ENCODE measurements at places on chromosomes 3 and 15. TPM values are rescaled to one million over a fixed set of nuclear protein-coding genes. Genes with fewer than 3 reads are reported as not detected.

DNA sequence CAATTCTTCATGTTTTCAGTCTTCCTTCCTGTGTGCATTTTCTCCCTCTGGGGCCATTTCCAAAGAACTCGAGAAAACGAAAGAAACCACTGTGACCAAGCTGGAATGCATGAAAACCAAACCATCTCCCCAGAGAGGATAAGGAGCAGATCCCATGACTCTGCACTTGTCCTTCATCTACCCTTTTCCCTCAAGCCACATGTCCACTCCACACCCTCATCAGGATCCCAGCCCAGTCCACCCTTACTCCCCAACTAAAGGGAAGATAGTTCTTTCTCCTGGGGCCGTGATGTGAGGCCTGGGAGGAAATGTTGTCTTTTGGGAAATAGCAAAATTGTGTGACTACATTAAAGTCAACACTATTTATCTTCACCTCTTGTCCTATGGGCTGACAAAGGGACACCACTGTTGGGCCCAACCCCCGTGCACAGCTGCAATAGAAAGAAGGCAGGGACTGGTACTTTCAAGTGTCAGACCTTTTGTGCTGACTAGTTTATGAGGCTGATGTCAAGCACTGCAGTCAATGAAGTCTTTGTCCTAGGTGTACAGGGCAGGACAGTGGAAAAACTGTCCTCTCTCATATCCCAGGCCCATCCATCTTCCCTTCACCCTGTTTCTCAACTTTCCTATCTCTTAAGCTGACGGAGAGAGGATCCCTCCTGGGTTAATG, 487.1 kb upstream of the NR2F2 start:
- DNase-seq, result no peak
- H3K4me3 ChIP-seq, result no peak overlapping the region
- peaks cover 8% of the 10 kb centered on the region for H3K36me3 ChIP-seq
- no peaks in the 10 kb centered on the region for H3K27me3 ChIP-seq
- H3K4me1 ChIP-seq, result peaks cover 39% of the 10 kb centered on the region

DNA sequence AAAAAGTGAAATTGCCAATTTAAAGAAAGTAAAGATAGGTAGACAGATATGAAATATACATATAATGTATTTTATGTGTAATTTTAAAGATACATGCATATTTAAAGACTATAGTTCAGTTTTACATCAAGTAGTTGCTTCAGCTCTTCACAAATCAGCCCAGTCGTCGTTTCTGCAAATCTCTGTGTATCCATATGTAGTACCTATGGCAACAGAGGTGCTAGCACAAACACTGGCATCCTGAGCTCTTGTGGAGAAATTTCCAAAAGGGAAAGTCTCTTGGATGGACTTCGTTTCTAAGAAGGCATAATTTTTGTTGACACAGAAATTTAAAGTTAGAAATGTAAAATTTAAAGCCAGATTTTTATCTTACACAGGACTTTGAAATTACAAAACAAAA, 1284.7 kb downstream of the ROBO1 start:
- no peak overlapping the region for H3K4me3 ChIP-seq
- DNase-seq, result no peak
- no peak overlapping the region for H3K27ac ChIP-seq
- H3K4me1 ChIP-seq, result no peaks in the 10 kb centered on the region
- H3K36me3 ChIP-seq, result peaks cover 3% of the 10 kb centered on the region

DNA sequence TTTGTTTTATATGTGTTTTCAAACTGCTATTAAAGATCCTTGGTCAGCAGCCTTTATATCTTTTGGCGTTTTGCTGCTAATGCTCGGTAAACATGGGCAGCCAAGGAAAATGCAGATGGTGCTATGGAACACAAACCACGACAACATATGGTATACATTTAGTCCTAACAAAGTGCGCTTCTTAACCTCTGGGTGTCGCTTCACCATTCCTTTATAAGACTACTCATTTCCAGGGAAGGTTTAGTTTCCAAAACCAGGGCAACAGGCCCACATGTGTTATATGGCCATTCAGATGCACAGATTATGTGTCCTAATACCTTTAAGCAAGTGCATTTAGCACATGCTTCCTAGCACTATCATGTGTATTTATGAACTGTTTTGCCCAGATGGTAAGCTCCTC, 14.7 kb downstream of the SHOX2 start:
- peaks cover 96% of the 10 kb centered on the region for H3K27me3 ChIP-seq
- H3K27ac ChIP-seq, result no peak overlapping the region
- H3K4me3 ChIP-seq, result no peak overlapping the region
- H3K36me3 ChIP-seq, result no peaks in the 10 kb centered on the region
- no peak for DNase-seq
- H3K4me1 ChIP-seq, result no peaks in the 10 kb centered on the region

- H3K4me3 ChIP-seq, result no peak overlapping the region
- no peaks in the 10 kb centered on the region for H3K36me3 ChIP-seq
- H3K27me3 ChIP-seq, result peaks cover 31% of the 10 kb centered on the region
- no peak overlapping the region for H3K27ac ChIP-seq
- no peak for DNase-seq
Measured at GRCh38 chr15:60584355-60584998, 105.5 kb upstream of the ICE2 start.

MITF gene
- total RNA-seq, result 8.7 TPM

- H3K27me3 ChIP-seq, result no peaks in the 10 kb centered on the region
- no peak overlapping the region for H3K4me3 ChIP-seq
- H3K36me3 ChIP-seq, result peaks cover 41% of the 10 kb centered on the region
- no peaks in the 10 kb centered on the region for H3K4me1 ChIP-seq
- no peak for DNase-seq
Measured at GRCh38 chr3:139353920-139354556, 10.2 kb downstream of the MRPS22 start.

GRCh38 chr3:21672303-21672702, 78.7 kb downstream of the ZNF385D start:
- no peak overlapping the region for H3K27ac ChIP-seq
- H3K4me3 ChIP-seq, result no peak overlapping the region
- H3K36me3 ChIP-seq, result no peaks in the 10 kb centered on the region
- no peaks in the 10 kb centered on the region for H3K4me1 ChIP-seq
- H3K27me3 ChIP-seq, result no peaks in the 10 kb centered on the region
- DNase-seq, result no peak

ANXA2 gene
- 493 TPM for total RNA-seq

DNA sequence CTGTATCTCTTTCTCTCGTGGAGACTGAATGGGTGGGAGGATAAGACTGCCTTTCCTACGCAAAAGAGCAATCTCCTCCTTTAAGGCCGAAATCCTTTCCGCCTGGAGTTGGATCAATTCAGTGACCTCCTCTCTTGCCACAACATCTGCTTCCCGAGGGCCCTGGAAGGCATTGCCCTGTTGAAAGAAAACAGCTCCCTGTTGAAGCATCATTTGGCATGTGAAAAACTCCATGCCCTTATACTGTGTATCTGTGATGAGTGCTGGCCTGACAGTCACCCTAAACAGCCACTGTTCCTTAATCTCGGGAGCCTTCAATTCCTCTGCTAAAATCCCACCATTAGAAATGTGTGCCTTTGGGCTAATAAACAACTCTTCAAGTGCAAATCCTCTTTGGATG, 80.2 kb downstream of the BOC start:
- DNase-seq, result no peak
- no peak overlapping the region for H3K27ac ChIP-seq
- H3K27me3 ChIP-seq, result no peaks in the 10 kb centered on the region
- H3K36me3 ChIP-seq, result peaks cover 7% of the 10 kb centered on the region

- H3K27me3 ChIP-seq, result peaks cover 4% of the 10 kb centered on the region
- H3K27ac ChIP-seq, result no peak overlapping the region
- H3K4me1 ChIP-seq, result no peaks in the 10 kb centered on the region
- DNase-seq, result no peak
- H3K36me3 ChIP-seq, result no peaks in the 10 kb centered on the region
- no peak overlapping the region for H3K4me3 ChIP-seq
Measured at GRCh38 chr3:36403661-36404060, 23.4 kb downstream of the STAC start.

RAD51 gene
- total RNA-seq, result 20.5 TPM

- peaks cover 9% of the 10 kb centered on the region for H3K36me3 ChIP-seq
- DNase-seq, result no peak
- no peak overlapping the region for H3K27ac ChIP-seq
- H3K4me3 ChIP-seq, result no peak overlapping the region
- H3K4me1 ChIP-seq, result no peaks in the 10 kb centered on the region
Measured at GRCh38 chr15:42338500-42338899, 20.8 kb upstream of the CAPN3 start.

CCR8 gene
- 1.2 TPM for total RNA-seq

DNA sequence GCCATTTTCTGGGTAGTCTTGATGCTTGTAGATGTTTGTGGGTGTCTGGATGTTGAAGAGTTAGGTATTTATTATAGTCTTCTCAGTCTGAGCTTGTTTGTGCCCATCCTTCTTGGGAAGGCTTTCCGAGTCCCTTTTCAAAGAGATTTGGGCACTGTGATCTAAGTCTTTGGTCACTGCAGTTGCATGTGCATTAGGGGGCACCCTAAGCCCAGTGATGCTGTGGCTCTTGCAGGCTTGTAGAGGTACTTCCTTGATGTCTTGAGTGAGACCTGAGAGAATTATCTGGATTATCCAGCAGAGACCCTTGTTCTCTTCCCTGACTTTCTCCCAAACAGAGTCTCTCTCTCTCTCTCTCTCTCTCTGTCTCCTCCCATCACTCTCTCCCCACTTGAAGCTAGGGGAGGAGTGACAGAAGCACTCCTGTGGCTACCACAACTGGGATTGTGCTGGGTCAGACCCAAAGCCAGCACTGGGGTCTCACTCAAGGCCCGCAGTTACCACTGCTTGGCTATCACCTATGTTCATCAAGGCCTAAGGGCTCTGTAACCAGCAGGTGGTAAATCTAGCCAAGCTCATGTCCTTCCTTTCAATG, 68.5 kb downstream of the TMCO5A start:
- H3K4me1 ChIP-seq, result peaks cover 9% of the 10 kb centered on the region
- H3K27ac ChIP-seq, result no peak overlapping the region
- no peaks in the 10 kb centered on the region for H3K27me3 ChIP-seq
- H3K4me3 ChIP-seq, result no peak overlapping the region
- H3K36me3 ChIP-seq, result no peaks in the 10 kb centered on the region
- DNase-seq, result no peak

DNA sequence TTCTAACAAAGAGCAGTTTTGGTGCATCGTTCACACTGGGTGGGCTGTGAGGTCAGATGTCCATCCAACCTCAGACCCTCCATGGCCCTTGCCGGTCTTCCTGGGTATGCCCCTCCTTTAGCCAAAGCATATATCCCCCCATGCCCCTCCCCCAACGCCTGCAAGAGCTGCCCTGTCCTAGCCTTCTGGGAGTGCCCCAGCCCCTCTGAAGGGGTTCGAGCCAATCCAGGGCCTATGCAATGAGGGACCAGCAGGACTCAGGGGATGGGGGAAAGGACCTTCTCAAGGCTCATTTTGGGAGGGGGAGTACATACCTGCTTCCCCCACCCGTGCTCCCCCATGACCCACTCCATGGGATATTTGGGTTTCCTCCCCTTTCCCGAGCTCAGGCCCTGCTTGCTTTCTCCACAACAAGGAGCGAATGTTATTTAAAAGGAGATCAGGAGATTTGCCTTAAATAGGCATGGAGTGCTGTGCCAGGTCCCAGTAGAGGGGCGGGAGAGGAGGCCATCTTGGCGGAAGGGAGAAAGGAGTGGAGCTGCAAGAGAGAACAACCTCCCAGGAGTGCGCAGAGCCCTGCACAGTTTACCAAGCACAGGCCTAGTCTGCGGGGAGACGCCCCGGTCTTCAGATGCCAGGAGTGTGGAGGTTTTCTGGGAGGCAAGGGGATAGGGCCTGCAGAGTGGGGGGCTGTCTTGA, 18.2 kb downstream of the PIF1 start:
- no peaks in the 10 kb centered on the region for H3K36me3 ChIP-seq
- DNase-seq, result no peak
- no peak overlapping the region for H3K27ac ChIP-seq
- no peak overlapping the region for H3K4me3 ChIP-seq

- no peak within 1 kb of the TSS for H3K4me3 ChIP-seq
- H3K4me1 ChIP-seq, result peaks cover 13% of the 10 kb centered on the region
- H3K36me3 ChIP-seq, result no peaks in the 10 kb centered on the region
- peaks cover 8% of the 10 kb centered on the region for H3K27me3 ChIP-seq
- no peak within 1 kb of the TSS for H3K27ac ChIP-seq
Measured at GRCh38 chr3:39192490-39193092, at the start of gene XIRP1. XIRP1 (minus strand) TSS chr3:39192595; CDS start chr3:39189445, 3,150 bp downstream.

DNA sequence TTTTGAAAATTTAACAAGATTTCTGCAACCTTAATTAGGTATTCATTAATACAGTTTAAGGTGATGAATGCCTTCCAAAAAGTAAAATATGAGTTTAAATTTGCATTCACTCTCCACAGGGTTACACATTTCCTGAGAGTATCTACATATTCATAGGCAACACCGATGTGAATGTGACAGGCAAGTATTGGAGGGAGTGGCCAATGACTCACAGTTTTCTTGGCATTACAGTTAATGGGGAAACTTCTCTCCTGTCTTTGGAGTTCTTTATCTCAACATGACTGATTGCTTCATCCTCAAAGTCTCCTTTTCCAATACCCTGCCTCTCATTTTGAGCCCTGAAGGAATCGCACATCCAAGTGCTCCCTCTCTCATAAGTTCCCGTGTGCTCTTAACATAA, 181.9 kb upstream of the CHL1 start:
- peak overlapping the region; percentile 1 for H3K27ac ChIP-seq
- DNase-seq, result no peak
- H3K36me3 ChIP-seq, result no peaks in the 10 kb centered on the region
- no peak overlapping the region for H3K4me3 ChIP-seq
- H3K27me3 ChIP-seq, result peaks cover 6% of the 10 kb centered on the region
- no peaks in the 10 kb centered on the region for H3K4me1 ChIP-seq

DNA sequence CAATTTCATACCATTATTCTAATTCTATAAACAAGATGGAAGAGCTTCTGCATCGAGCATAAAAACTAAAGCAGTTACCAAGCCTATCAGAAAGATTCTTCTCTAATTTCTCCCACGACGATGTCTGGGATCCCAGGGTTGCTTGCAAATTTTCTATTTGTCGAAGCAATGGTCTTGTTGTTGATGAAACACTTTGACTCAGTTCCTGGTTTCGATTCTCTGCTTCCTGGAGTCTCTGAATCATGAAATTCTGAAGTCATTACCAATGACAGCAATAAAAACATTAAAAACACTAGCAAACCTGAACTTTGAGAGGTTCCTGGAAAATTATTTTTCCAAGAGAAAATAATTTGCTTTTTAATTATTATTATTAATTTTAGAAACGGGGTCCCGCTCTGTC, 18.7 kb downstream of the TMF1 start:
- no peak overlapping the region for H3K4me3 ChIP-seq
- no peaks in the 10 kb centered on the region for H3K27me3 ChIP-seq
- DNase-seq, result no peak
- no peak overlapping the region for H3K27ac ChIP-seq
- H3K36me3 ChIP-seq, result peaks cover 33% of the 10 kb centered on the region

CCRL2 gene
- total RNA-seq, result 0.17 TPM

- no peak for DNase-seq
- no peak overlapping the region for H3K27ac ChIP-seq
- no peaks in the 10 kb centered on the region for H3K4me1 ChIP-seq
- no peak overlapping the region for H3K4me3 ChIP-seq
- H3K36me3 ChIP-seq, result no peaks in the 10 kb centered on the region
- H3K27me3 ChIP-seq, result no peaks in the 10 kb centered on the region
Measured at GRCh38 chr3:147513785-147514184, 104.6 kb downstream of the ZIC1 start.

- peak overlapping the region; percentile 100 for H3K4me3 ChIP-seq
- peaks cover 6% of the 10 kb centered on the region for H3K4me1 ChIP-seq
- H3K27me3 ChIP-seq, result no peaks in the 10 kb centered on the region
- no peak for DNase-seq
- no peak overlapping the region for H3K27ac ChIP-seq
Measured at GRCh38 chr3:184814214-184814613, 2.2 kb downstream of the VPS8 start.

SYNM gene
- 2.2 TPM for total RNA-seq
